Left lung (tissue), 14 donors: ENCODE measurements at places on chromosomes 7 and 10. TPM values are rescaled to one million over a fixed set of nuclear protein-coding genes. Genes with fewer than 3 reads are reported as not detected.

DNA sequence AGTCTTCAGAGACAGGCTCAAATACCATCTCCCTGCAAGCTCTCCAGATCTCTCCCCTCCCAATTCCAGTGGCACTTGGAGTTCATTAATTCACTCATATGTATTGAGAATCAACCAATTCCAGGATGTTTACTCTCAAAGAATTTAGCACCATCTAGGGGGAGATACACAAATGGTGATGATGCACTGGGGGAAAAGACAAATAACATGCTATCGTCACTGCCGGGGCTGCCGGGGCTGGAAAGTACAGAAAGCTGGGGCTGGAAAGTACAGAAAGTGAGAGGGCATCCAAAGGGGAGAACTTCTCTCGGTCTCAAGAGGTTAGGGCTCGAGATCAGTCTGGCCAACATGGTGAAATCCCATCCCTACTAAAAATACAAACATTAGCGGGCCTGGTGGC, 118.7 kb downstream of the MKX start:
- no peak for DNase-seq

GRCh38 chr10:102645388-102645740, 1.1 kb downstream of the TRIM8 start:
- peak; percentile 88 for DNase-seq

ITIH5 gene
- 39.4 TPM for polyA plus RNA-seq

GRCh38 chr7:142587578-142588191, 161.6 kb upstream of the PRSS1 start:
- DNase-seq, result peak; percentile 7

DNA sequence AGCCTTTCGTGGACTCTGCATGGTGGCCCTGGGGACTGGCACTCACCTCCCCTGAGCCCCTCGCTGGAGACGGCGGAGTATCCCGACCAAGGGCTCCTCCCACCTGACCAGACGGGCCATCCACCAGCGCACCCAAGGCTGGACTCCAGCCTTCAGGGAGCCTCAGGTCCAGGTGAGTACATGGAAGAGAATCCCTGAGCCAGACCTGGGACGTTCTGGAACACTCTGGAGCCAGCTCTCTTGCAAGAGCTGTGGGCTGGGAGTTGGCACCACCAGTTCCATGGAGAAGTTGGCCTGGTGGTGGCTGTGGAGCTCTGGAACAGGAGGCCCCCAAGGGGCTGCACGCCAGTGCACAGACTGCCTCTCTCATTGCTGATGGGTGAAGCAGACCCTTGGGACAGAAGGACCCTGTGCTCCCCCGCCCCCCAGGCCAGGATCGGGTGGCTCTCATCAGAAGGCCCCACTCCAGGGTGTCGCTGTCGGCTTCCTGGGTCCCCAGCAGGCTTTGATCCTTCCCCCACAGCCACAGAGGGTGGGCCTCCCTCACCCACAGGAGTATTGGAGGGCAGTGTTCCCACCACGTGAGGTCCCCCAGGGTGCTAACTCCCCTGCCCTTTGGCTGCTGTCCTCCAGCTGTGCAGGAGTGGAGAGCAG, 189.9 kb downstream of the EBF3 start:
- DNase-seq, result no peak

PLAU gene
- 1.9 TPM for polyA plus RNA-seq

DNA sequence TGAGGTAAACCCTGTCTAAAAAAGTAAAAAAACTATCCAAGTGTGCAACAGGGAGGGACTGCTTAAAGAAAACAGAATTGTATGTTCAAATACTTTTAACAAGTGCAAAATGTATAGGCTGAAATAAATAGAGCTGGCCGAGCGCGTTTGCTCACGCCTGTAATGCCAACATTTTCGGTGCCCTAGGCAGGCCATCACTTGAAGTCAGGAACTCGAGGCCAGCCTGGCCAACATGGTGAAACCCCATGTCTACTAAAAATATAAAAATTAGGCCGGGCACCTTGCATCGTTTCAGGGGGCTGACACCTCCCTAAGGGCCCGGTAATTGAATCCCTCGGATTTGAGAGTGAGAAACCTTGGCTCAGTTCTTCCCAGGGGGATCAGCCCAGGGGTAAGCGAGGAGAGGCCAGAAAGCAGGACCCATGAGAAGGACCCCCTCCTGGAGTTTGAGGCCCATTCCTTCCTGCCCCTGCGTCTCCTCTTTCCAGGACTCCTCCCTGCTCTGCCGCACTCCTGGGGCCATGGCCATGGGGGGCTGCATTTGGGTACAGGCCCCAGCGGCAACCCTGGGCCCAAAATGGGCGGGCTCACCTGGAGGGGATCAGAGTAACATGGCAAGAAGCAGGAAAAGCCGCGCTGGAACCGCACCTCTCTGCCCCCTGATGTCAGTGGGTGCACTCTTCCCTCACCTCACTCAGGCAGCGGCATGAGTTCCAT, 75.5 kb upstream of the TMEM248 start:
- DNase-seq, result no peak

BLOC1S2 gene
- polyA plus RNA-seq, result 27.4 TPM

DNA sequence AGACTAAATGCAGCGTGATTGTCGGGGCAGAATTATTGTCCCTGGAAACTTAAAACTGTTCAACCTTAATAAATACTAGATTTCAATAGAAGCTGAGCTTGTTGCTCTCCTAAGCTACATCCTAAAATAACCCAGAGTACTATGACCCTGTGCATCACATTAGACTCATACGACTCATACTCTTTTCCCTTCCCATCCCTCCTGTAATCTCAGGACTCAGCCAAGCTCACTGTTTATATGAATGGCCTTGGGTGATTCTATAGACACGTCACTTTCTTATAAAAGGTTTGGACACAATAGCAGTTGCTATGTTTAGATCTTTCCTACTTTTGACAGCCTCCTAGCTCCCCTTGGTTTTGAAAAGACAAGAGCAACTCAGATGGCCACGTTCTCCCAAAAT, 17.2 kb downstream of the TCF7L2 start:
- DNase-seq, result no peak

GRCh38 chr7:118573085-118573484, 348.6 kb downstream of the ANKRD7 start:
- DNase-seq, result no peak

GRCh38 chr7:74002474-74003017, 25.4 kb upstream of the ELN start:
- DNase-seq, result peak; percentile 90

GRCh38 chr10:106284802-106285587, 879.5 kb downstream of the SORCS1 start:
- no peak for DNase-seq

DNA sequence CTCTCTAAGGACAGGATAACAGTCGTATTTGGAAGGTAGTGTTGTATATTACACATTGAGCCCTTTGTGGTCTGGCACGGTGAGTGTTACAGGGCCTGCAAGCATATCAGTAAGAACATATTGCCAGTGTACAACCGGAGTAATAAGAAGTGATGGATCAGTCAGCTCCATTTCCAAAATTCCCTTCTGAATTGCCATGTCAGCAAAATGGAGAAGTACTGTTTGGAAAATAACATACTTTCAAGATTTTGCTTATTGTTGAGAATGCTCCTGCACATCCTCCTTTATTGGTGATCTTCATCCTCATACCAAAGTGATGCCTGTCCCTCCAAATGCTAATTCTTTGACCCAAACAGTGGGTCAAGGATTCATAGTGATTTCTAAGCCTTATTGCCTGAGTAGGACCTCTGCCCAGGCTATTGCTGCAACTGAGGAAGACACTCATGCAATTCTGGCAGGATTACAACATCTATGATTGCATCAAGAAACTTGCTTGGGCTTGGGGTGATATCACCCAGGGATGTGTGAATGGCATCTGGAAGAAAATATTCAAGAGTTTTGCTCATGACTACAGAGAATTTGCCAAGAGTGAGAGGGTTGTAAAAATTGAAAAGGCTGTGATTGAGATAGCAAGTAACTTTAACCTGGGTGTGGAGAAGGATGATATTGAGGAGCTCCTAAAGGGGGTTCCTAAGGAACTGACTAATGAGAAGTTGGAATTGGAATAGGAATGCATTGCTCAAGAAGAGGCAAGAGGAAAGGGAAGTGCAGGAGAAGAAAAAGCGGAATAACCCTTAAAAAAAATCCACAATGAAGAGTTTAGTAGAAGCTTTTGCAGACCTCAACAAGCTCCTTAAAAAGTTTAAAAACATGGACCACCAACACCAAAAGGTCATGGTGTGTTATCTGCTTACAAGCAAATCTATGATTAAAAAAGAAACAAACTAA, 452.2 kb upstream of the SORCS1 start:
- no peak for DNase-seq

DNA sequence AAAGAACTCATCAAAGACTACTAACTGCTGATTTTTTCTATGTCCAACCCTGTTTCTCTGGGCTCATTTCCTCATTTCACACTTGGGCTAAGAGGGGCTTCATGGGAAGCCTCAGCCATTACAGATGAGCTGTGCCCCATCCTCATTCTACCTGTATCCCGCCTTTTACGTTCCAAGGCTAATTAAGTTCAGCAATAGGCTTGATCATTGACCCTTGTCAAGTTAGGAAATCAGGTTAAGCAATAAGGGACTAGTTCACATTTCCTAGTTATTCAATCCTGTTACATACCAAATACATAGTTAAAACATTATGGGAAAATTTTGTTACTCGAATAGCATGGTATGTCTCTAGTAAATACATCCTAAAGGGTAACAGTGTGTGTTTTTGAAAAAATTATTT, 29.3 kb upstream of the AGBL3 start:
- no peak for DNase-seq

DNA sequence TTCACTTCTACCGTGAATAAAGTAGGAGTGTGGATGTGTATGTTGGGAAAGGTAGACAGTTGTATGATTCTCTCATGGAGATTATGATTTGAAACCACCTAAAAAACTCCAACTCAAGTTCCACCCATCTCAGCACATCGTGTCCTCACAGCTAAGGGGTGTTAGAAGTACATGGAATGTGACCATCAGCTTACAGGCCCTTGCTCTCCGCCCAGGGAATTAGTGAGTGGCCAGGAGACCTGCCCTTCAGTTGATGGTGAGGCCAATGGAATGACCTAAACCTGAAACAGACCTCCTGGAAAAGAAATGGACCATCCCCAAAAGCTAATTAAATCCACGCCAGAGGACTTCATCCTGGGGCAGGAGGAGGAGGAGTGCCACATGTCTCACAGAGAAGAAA, 2.1 kb upstream of the WNT2 start:
- no peak for DNase-seq

DNA sequence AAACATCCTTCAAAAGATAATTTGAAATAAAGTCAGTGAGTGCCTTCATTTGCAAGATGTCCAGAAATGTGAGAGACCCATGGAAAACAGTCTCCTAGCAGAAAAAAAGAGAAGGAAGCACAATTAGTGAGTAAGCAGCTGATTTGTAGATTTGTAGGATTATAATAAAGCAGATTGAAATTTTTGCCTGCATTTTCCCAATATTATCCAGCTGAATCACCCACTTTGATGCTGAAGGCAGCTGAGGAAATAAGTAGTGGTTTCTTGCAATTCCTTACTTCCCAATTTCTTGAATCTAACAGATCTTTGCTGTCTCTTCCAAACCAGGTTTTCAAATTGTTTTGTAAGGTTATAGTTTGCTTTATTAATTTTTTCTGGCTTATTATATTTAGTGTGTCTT, 181.4 kb downstream of the GNAT3 start:
- DNase-seq, result no peak

DNA sequence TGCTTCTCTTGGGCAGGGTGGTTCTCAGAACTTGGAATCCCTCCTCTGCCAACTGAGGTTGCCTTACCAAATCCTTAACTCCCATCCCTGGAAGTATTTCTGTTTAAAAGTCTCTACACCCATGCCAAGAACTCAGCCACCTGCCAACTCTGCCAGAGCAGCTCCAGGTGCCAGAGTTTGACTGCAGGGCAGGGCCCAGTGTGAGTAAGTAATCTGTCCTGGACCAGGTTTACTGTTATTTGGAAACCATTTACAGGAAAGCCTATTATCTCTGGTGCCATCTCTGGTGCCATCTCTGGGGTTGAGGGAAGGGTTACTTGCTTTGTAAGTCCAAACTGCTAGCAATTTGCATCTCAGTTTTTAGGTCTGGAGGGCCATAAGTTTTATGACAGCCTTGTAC, 2.5 kb downstream of the TSPAN15 start:
- no peak for DNase-seq

- no peak for DNase-seq
Observed at GRCh38 chr7:91556239-91556638, 292.0 kb downstream of the FZD1 start.

DNA sequence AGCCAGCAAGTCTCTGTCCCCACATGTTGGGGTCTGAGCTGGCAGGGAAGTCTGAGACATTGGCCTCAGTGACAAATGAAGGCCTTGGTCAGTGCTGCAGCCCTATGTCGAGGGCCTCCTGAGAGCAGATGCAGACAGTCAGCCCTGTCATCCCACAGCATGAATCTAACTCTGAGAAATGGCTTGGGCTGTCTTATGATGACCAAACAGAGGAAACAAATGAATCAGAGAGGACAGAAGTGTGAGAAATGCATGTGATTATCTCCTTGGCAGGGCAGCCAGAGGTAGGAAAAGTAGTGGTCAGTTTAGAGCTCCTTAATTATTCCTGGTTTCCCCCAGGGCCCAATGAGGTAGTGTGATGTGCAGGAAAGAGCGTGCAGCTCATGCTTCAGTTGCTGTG, 287.6 kb downstream of the SORCS3 start:
- no peak for DNase-seq

- DNase-seq, result no peak
Observed at GRCh38 chr10:22379059-22379458, 33.8 kb downstream of the SPAG6 start.

PLPP4 gene
- polyA plus RNA-seq, result not detected

- no peak for DNase-seq
Observed at GRCh38 chr7:33044401-33044718, 18.2 kb downstream of the NT5C3A start.

DNA sequence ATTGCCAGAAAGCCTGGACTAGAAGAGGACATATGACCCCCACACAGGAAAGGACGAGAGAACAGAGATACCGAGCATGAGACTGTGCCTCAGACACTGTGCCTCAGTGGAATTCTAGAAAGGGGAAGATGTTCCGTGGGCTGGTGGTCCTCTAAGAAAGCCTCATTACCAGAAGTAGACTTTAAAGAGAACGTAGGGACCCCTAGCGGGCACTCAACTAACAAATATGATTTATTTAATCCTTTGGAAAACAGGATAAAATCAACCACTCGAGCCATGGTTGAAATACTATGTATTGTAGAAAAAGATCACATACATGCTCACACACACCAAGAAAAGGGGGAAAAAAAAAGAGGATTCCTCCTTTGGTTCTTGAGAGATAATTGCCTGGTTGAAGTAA, 701.2 kb upstream of the SORCS1 start:
- DNase-seq, result no peak

- no peak for DNase-seq
Observed at GRCh38 chr7:7867846-7868571, 100.6 kb upstream of the GLCCI1 start.

GRCh38 chr7:87920578-87920977, 13.5 kb upstream of the ADAM22 start:
- DNase-seq, result no peak

DNA sequence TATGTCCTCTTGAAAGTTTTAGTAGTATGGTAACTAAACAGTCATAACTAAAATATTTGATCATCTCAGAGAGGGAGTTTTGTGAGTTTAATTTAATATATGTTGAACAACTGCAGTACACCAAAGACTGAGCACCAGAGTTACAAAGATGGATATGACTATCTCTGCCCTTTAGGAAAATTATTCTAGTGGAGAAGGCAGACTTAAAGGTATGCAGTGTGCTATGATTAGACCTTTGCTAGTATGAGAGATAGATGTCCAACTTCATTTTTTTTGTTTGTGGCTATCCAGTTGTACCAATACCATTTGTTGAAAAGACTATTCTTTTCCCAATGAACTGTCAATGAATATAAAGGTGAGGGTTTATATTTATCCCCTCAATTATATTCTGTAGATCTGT, 33.4 kb downstream of the AKAP9 start:
- DNase-seq, result no peak

GRCh38 chr7:148626828-148627227, 36.3 kb downstream of the C7orf33 start:
- DNase-seq, result no peak
